ENCODE measurements at places on chromosomes 16 and 17. TPM values are rescaled to one million over a fixed set of nuclear protein-coding genes. Genes with fewer than 3 reads are reported as not detected.

Gene NR1D1
- total RNA-seq: 18.2 TPM

Gene NPW
- total RNA-seq: not detected

Gene CEP95
- total RNA-seq: 143 TPM

Gene DNAH9
- total RNA-seq: not detected

- no peak for DNase-seq
These were observed 19.1 kb downstream of the CAPNS2 start for GRCh38 chr16:55585631-55586030.

DNA sequence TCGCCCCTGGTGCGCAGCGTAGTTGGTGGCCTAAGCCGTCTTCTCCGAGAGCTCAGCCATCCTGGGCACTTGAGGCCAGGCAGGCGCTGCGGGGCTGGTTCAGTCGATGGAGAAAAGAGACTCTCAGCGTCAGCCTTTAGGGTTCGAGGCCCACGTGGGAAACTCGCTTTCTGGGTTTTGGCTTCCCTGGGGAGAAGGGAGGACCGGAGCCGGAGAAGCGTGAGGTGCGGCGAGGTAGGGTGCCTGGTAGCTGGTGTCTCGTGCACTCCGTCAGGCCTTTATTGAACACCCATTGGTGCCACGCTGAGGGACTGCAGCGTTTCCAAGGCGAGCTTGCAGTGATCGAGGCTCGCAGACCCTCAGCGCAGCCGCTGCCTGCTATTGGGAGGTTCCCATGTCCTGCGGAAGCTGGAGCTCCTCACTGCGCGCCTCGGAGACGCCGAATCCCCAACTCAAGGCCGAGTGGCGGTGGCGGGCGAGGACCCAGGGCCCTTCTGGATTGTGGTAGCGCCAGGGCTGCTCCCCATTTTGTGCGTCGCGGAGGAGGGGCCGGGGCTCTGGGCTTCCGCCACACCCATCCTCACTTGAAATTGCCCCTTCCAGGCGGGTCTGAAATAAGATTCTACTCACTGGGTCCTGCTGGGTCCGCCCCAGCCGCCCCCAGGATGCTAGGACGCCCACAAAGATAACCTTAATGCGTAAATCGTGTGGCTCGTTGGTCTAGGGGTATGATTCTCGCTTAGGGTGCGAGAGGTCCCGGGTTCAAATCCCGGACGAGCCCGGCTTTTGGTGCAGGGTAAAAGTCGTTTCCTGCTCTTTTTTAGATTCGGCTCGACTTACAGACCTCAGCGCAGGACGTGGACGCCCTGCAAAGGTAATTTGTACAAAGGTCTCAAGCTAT is 1.2 kb downstream of the OR1F1 start:
- DNase-seq: peak; percentile 27

DNA sequence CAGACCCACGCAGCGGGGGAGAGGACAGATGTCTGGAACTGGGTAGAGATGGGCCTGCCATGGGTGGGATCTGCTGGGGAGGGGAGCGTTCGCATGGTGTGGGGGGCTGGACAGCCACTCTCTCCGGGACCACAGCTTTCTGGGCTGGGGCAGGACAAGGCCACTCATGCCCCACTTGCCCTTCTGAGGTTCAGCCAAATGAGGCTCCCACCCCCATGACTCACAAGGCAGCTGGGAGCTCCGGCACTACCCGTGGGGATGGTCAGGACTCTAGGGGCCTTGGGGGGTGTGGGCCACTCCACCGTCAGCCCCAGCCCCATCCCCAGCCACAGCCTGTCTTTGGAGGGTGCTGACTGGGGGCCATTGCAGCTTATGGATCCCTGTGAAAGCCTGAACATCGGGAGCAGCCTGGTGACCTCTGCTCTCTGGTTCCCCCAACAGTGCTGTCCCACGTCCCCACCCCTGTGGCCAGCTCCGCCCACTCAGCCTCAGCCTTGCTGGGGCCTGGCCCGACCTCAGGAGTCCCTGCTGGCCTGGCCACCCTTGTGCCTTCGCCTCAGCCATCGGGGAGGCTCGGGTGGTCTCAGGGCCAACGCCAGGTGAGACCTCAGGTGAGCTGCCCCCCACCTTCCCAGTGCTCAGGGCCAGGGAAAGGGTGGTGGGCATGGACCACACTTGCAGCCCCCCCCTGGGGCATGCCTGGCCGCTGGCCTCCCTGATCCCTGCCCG is 4.7 kb upstream of the CDH15 start:
- DNase-seq: no peak

DNA sequence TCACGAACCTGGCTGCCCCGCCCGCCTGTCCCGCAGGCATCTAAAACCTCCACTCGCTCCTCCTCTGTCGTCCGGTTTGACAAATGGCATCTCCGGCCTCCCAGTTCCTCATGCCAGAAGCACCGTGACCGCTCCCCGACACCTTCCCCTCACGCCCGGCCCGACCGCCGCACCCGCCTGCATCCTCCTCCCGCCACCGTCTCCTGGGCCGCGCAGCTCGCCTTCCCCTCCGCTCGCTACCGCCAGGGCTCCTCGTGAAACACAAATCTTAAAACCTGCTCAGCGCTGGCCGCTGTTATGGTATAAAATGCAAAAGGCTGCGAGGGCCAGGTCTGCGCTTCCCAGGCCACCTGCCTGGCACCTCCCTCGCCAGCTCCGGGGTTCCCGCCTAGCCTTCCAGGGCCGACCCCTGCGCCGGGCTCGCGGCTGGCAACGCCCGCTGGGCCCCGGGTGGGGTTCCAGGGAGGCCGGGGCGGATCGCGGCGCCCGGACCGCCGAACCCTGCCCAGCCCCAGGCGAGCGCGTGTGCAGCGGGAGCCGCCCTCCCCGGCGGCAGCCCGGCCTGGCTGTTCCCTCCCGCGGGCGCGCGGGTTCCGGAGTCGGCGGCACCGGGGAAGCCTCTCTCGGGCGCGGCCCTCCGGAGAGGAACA is 488 bp downstream of the SPSB3 start:
- DNase-seq: no peak

GRCh38 chr17:40664582-40665333 is at the start of gene KRT222:
Gene KRT222, minus strand, starts transcription at chr17:40665177. Its CDS starts 78 bp downstream, at chr17:40665099.
- DNase-seq: no peak

GRCh38 chr17:35117984-35118383 is 1.7 kb downstream of the RAD51D start:
- DNase-seq: no peak

DNA sequence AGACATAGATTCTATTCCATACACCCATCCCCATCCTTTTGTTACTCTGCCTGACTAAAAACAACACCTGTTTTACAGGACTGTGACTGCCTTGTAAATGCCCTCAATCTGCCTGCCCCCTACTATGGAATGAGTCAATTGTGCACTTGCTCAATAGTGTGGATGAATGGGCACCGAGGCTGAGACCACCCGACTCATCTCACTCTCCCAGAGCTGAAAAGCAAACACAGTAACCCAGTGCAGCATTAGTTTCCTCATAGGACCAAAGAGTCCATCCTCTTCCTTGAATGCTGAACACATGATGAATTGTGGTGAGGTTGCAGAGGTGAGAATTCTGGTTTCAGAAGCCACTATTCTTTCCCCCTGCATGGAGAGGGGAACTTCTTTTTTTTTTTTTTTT is 233.7 kb downstream of the ZFHX3 start:
- DNase-seq: no peak

GRCh38 chr16:59067205-59067604 is 333.1 kb upstream of the GOT2 start:
- DNase-seq: no peak

GRCh38 chr16:86497551-86498021 is 12.7 kb upstream of the FOXF1 start:
- DNase-seq: no peak

DNA sequence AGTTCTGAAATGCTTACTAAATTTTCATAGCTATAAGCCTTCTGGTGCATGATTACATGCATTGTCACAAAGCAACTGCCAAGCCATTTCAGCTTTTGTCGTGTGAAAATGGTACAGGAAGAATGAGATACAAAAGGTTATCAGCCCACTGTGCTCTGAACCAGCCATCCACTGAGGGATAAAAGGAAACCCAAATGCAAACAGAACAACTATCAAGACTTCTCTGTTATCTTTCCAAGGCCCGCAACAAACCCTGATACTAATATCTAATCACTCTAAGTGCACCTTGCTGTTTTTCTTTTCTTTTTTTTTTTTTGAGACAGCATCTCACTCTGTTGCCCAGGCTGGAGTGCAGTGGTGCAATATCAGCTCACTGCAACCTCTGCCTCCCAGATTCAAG is 109.0 kb downstream of the FTO start:
- DNase-seq: no peak

- no peak for DNase-seq
These were observed 8.7 kb upstream of the FLYWCH2 start for GRCh38 chr16:2874032-2874911.

DNA sequence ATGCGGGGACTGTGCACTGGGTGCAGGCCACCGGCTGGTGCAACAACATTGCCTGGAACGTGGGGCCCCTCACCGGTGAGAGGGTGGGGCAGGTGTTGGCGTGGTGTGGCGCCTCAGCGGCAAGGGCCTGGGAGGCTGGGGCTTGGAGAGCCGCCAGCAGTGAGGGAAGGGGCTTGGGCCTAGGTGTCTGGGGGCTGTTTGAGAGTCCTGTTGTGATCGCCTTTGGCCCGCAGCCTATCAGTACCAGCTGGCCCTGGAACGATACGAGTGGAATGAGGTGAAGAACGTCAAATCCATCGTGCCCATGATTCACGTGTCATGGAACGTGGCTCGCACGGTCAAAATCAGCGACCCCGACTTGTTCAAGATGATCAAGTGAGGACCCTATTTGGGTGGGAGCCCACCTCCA is 2.6 kb upstream of the TMEM88 start:
- peak; percentile 71 for DNase-seq

GRCh38 chr16:57051696-57052228 is 40.6 kb upstream of the CPNE2 start:
- DNase-seq: no peak

- DNase-seq: no peak
These were observed 23.8 kb upstream of the ABCC1 start for GRCh38 chr16:15925631-15926030.

DNA sequence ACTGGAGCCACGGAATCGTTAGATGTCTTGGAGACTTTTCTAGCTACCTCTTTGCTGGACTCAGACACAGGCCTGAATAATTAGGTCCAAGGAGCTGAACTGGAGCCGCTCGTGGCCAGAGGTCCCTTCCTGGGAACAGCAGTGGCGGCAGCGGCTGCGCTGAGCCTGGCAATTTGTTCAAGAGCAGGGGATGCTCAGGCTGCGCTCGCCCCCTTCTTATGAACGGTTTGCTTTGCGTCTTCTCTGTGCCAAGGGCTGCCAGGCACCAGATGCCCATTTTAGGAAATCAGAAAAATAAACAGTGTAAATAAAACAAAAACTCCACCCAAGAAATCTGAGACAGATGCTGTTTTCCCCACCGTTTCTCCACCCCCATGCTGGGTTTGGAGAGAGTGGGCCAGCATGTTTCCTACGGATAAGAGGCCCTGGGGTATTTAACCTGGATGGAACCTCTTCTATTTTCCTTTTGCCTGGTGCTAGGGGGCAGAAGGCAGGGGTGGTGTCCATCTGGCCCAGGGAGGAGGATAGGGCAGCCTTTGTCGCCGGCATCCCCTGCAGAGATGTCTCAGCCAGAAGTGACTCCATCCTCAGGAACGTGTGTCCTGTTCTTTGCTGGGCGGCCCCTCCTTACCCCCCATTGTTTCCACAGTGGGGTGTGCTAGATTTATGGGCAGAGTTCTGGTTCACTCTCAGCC is 163.4 kb downstream of the SEC14L1 start:
- DNase-seq: no peak

GRCh38 chr16:19515757-19516156 is 6.1 kb downstream of the GDE1 start:
- no peak for DNase-seq

DNA sequence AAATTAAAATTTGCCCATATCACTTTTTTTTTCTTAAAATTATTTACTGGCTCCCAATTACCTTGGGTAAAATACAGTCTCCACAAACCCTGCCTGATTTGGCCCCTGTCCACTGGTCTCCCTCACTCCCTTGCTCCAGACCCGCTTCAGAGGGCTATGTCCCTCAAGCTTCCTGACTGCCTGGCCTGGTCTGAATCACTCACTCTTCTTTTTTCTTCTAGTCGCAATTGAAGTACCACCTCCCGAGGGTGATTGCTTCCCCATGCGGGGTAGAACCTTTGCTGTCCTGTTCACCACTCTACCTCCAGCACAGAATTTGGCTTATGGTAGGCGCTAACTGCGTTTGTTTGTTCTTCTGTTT is 598 bp upstream of the PGAP3 start:
- DNase-seq: no peak

All from naive thymus-derived CD8-positive, alpha-beta T cell (primary cell).